ENCODE measurements at places on chromosomes 2 and 18. TPM values are rescaled to one million over a fixed set of nuclear protein-coding genes. Genes with fewer than 3 reads are reported as not detected.

DNA sequence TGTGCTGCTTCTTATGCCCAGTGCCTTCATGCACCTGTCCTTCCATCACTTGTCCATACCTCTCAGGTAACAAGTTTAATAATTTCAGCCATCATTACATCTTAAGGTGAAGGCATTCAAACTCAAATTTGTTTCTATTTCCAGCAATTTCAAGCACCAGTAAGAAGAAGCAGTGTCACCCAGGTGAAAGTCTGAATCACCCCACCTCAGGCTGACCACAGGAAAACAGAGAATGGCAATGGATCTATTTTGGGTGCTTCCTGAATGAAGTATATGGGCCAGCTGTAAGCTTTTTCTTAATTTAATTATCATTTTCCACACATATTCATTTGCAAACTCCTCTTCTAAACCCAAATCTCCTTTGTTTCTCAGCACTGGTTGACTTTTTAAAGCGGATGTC lies 372.7 kb upstream of the SOX11 start:
- no peak overlapping the region for H3K27ac ChIP-seq
- DNase-seq: no peak
- no peaks in the 10 kb centered on the region for H3K4me1 ChIP-seq
- H3K4me3 ChIP-seq: no peak overlapping the region

- H3K27me3 ChIP-seq: no peaks in the 10 kb centered on the region
- no peak overlapping the region for H3K4me3 ChIP-seq
- no peaks in the 10 kb centered on the region for H3K4me1 ChIP-seq
- H3K27ac ChIP-seq: no peak overlapping the region
Observed at GRCh38 chr18:614193-614592, 17.4 kb downstream of the CLUL1 start.

- no peak overlapping the region for H3K27ac ChIP-seq
- DNase-seq: no peak
- H3K36me3 ChIP-seq: no peaks in the 10 kb centered on the region
Observed at GRCh38 chr2:158359846-158360245, 96.7 kb downstream of the CCDC148 start.

GRCh38 chr2:27809761-27810241 lies 38.3 kb downstream of the MRPL33 start:
- H3K27ac ChIP-seq: no peak overlapping the region
- no peaks in the 10 kb centered on the region for H3K36me3 ChIP-seq
- DNase-seq: no peak
- no peaks in the 10 kb centered on the region for H3K4me1 ChIP-seq
- no peaks in the 10 kb centered on the region for H3K27me3 ChIP-seq
- no peak overlapping the region for H3K4me3 ChIP-seq

DNA sequence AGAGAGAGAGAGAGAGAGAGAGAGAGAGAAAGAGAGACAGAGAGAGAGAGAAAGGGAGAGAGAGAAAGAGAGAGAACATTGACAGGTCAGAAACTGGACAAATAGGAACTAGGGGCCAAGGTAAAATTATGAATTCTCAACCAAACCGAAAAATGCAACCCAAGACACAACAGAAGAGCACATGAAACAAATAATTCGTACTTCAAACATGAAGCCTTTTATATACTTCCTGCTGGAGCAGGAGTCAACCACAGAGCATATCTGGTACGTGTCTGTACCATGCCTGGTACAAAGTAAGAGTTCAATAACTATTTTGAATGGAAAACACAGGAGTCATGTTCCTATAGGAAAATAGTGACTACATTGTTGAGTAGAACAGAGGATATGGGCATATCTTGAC lies 6.5 kb upstream of the VPS54 start:
- no peaks in the 10 kb centered on the region for H3K4me1 ChIP-seq
- no peak for DNase-seq
- H3K36me3 ChIP-seq: no peaks in the 10 kb centered on the region
- H3K27ac ChIP-seq: no peak overlapping the region
- H3K4me3 ChIP-seq: no peak overlapping the region

- H3K27me3 ChIP-seq: no peaks in the 10 kb centered on the region
- H3K36me3 ChIP-seq: no peaks in the 10 kb centered on the region
- no peaks in the 10 kb centered on the region for H3K4me1 ChIP-seq
Observed at GRCh38 chr2:132876745-132877391, 206.9 kb upstream of the LYPD1 start.

CYRIA gene
- 0.53 TPM for total RNA-seq

HTR2B gene
- total RNA-seq: 2.2 TPM

IL36RN gene
- total RNA-seq: not detected
